T-helper 22 cell (primary cell): ENCODE measurements at places on chromosomes 16 and 17.

DNA sequence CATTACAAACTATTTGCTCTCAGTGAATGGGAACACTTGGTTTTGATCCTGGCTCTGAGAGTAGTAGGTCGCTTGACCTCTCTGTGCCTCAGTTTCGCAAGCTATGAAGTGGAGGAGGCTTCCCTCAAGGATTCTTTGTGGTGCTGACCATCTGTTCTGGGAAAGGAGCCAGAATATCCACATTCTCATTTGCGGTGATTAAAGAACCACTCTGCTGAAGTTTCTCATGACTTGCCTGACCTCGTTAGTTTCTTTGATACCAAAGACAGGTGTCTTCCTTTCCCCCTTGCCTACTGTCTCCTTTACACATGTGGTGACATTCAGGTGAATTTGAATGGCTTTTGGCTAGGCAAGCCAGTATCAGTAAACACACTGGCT is 116.0 kb downstream of the SNX29 start:
- DNase-seq = no peak

GRCh38 chr17:760371-760770 is 8.3 kb upstream of the GEMIN4 start:
- no peak for DNase-seq

GRCh38 chr17:2803386-2803785 is 7.1 kb downstream of the RAP1GAP2 start:
- no peak for DNase-seq

- no peak for DNase-seq
Measured at GRCh38 chr16:68768175-68768574, 31.1 kb downstream of the CDH1 start.

- no peak for DNase-seq
Measured at GRCh38 chr16:75329943-75330342, 78.5 kb upstream of the BCAR1 start.

- DNase-seq = no peak
Measured at GRCh38 chr17:68657576-68657975, 56.4 kb upstream of the FAM20A start.

GRCh38 chr16:82037251-82037650 is 2.2 kb downstream of the HSD17B2 start:
- no peak for DNase-seq

- peak; percentile 46 for DNase-seq
Measured at GRCh38 chr16:54930005-54930868, at the start of gene IRX5. IRX5 (plus strand) TSS chr16:54930865; CDS start chr16:54931199, 334 bp downstream.

DNA sequence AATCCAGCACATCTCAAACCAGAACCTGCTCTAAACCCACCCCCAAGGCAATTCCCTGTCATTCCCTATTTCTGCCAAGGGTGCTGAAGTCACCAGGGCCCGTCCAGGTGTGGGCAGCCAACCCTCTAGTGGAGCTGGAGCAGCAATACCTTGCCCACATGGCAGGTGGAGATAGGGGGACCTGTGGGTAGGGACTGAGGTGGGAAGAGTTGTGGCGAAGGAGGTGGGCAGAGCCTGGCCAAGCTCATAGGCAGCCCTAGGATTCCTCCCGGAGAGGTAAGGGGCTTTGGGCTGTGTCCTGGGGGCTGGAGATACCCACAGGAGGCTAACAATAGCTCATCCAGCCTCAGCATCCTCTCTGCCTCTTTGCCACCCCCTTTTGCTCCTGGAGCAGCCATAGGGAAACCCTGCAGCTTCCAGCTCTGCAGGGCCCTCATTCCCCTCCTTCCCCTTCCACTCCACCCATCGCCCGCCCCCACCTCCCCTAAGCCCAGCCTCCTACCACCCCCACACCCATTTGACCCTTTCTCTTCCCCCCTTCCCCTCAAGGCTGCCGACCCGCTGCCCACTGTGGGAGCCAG is 30.4 kb upstream of the CRHR1 start:
- DNase-seq = no peak

- DNase-seq = no peak
Measured at GRCh38 chr17:41806685-41807445, 4.9 kb downstream of the P3H4 start.

DNA sequence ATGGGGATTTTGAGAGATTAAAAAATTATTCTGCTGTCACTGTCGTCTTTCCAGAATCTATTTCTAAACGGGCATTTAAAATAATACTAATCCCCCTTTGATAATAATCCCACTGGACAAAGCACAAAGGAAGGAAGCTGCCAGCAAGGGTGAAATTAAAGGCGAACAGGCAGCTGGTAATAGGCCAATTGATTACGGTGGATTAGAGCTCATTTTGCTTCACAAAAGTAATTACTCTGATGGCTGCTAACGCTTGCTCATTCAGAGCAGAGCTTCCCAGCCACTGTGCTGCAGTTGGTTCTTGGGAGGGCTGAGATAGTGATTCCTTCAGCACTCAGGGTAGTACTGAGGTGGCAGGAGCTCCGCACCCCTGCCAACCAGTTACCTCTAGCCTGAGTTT is 205.7 kb downstream of the SNX29 start:
- DNase-seq = no peak

DNA sequence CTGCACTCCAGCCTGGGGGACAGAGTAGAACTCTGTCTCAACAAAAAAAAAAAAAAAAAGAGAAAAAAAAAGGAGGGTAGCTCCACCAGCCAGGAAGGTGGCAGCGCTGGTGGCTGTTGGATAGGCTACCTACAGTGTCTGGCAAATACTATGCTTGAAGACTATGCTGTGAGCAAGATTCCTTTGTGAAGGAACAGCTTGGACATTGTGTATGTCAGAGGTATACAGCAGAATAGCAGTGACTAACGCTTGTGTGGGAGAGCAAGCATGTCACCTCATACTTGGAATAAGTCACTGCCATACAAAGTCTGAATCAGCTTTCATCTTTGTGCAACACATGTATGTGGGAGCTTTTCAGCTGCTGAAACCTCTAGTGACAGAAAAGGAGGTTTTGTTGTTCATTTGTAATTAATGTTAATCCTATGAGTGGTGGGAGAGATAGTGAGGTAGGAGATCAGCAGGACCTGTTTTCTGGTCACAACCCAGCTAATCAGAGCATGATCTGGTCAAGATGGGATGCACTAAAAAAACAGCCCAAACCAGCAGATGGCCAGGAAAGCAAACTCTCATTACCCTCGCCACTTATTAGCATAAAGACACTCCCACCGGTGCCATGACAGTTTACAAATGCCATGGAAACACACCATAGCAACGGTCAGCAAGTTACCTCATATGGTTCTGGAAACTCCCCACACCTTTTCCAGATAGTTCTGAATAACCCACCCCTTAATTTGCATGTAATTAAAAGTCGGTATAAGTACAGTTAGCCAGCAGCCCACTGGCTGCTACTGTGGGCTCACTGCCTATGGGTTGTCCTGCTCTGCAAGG is 6.8 kb upstream of the ITGAD start:
- no peak for DNase-seq

DNA sequence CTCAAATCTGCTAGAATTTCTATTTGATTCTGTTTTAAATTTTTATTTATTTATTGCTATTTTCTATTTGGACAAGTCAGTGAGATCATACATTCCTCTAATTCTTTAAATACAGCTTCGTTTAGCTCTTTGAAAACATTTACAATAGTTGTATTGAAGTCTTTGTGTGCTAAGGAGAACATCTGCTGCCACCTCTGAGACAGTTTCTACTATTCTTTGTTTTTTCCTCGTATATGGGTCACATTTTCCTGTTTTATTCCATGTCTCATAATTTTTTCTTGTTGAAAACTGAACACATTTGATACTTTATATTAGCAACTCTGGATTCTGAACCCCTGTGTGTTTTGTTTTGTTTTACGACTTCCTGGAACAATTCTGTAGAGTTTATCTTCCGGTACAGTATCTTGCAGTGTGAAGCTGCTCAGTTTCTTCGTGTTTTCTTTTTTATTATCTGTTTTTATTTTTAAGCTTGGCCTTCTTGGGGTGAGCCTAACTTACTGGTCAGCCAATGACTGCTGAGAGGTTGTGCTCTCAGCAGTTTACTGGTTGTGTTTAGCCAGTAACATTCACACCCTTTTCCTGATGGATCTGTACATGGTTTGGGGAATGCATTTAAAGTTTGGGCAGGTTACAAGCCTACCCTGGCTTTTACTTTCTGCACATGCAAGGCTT is 99.0 kb downstream of the CA4 start:
- no peak for DNase-seq

DNA sequence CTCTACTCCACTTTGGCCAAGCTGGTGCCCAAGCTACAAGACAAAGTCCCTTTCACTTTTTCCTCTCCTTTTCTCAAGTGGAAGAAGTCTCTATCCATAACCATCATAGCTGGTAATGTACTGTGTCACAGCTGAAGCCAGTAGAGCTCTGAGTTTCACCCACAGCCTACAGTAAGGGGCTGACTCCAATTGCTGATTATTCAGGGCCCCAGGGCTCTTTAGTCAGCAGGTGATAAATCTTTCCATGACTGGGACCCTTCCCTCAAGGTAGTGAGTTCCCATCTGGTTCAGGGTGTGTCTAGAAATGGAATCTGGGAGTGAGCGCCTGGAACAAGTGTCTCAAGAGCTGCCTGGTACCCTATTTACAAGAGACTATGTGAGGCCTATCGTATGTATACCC is 436.0 kb upstream of the CA10 start:
- DNase-seq = no peak

GRCh38 chr17:38602956-38603785 is 2.6 kb downstream of the SRCIN1 start:
- no peak for DNase-seq

GRCh38 chr16:80652441-80652840 is 111.6 kb downstream of the DYNLRB2 start:
- no peak for DNase-seq

DNA sequence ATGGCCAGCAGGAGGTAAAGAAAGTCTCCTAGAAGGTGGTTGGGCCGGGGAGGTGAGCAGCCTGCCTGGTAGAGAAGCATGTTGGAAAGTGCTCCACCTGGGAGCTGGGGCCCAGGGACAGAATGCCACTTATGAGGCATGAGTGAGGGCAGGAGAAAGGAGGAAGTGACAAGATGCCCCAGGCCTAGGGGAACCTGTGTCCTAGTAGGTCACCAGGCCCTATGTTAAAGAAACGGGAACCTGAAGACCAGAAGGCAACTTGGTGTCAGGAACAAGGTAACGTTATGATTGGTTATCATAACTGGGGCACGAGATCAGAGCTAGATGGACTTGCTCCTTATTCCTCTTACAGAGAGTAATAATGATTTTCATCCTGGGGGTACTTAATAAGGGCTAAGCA is 34.3 kb downstream of the PITPNC1 start:
- no peak for DNase-seq

- peak; percentile 80 for DNase-seq
Measured at GRCh38 chr17:63699638-63700527, at the start of gene LIMD2. LIMD2 (minus strand) TSS chr17:63700125; CDS start chr17:63699298, 827 bp downstream.

DNA sequence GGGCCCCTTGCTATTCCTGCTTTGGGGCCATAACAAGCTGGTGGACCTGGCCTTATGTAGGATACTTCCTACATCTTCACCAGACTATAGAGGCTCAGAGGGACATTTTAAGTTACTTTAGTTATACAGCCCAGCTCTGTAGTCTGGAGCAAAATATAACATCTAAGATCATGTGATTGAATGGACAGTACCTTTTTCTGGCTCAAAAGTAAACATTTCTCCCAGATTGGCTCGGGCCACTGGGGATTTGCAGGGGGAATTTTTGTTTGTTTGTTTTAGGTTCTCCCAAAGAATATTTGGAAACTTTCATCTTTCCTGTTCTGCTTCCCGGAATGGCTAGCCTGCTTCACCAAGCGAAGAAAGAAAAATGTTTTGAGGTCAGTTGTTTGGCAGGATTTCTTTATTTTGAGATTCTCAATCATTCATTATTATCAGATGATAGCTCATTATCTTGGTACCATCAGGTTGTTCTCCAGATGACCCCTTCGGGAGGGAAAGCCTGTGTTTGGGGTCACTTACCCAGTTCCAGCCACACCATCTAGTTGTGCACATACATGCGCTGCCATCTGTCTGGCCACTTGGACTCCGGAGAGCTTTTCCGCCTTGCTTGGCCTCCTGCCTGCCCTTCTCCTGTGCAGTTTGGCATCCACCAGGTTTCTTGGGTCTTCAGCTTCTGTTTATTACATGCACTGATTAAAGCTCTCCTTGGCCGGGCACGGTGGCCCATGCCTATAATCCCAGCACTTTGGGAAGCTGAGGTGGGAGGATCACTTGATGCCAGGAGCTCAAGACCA is 17.2 kb downstream of the IQCK start:
- no peak for DNase-seq

DNA sequence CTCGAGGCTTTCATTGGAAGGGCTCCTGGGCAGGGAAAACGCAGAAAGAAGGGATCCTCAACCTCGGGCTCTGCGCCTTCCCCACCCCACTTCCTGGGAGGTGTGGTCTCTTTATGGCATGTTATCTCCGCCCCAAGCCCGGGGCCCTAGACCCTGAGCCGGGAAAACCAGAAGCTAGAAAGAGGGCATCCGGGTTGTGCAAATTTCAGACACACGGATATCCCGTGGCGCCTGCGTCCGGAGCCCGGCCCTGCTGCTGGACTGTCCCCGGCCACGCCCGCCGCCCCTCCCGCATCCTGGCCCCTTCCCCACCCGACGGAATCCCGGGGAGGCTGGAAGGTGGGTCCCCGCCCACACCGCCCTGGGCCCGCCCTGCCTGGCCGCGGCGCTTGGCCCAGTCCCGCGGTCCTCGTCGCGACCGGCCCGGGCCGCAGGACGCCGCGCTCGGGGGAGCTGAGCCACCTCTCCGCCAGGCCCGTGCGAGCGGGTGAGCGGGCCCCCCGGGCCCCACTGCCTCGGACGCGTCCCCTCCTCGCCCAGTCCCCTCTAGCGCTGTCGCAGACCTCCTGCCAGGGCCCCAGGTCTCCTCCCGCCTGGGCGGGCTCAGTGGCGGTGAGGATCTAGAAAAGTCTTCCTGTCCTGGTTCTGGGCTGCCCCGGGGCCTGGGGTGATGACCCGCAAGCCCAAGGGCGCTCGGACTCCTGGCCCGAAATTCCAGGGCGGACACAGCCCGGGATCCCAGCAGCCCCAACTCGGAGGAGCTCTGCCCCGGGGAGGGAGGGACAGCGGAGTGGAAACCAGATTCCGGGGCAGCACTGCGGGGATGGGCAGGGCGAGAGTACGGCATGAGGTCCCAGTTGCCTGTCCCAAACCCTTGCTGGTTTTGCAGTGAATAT is at the start of gene SLC16A5:
Gene SLC16A5 (plus strand): TSS at position 397 of the 896 bp plus-strand sequence. CDS start 5,683 bp downstream, outside the sequence.
- DNase-seq = peak; percentile 21

DNA sequence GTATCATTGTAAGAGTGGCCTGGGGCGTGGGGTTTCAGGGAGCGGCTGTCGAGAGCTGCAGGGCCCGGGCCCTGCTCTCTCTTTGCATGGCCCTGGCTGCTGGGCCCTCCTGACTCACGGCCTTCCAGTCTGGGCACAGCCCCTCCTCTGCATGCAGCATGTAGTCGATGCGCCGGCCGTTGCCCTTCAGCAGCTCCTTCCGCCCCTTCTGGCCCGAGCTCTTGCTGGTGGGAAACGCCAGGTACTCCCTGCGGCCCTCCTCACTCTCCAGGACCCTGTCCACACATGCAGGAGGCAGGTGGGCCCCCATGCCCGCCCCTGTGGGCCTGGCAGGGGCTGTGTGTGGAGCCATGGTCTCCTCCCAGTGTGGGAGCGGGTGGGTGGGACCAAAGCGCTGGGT is 50.7 kb downstream of the PRMT7 start:
- DNase-seq = no peak

DNA sequence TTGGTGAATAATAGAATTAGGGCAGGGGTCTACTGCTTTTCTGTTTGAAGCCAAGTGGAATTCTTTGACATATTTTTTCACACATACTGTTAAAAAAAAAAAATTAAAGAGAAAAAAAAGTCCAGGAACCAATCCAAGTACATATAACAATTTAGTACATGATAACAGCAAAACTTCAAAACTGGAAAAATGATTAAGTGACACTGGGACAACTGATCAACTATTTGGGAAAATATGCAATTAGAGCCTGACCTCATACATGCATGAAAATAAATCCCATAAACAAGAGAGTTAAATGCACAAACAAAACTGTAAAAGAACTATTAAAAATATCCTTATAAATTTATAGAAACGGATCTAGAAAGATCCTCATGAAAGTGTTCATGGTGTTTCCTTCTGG is 27.7 kb downstream of the BRIP1 start:
- DNase-seq = no peak
